ENCODE measurements at places on chromosomes 1 and 21.

- no peak for DNase-seq
Measured at GRCh38 chr1:214550013-214550856, 1.2 kb downstream of the PTPN14 start.

GRCh38 chr1:166170075-166170474 lies 3.3 kb upstream of the FAM78B start:
- DNase-seq = no peak

- no peak for DNase-seq
Measured at GRCh38 chr1:150441121-150441520, 46.1 kb upstream of the TARS2 start.

GRCh38 chr1:245201201-245201600 lies 46.4 kb downstream of the KIF26B start:
- DNase-seq = no peak

GRCh38 chr1:156709757-156710489 lies 4.5 kb upstream of the CRABP2 start:
- DNase-seq = no peak

DNA sequence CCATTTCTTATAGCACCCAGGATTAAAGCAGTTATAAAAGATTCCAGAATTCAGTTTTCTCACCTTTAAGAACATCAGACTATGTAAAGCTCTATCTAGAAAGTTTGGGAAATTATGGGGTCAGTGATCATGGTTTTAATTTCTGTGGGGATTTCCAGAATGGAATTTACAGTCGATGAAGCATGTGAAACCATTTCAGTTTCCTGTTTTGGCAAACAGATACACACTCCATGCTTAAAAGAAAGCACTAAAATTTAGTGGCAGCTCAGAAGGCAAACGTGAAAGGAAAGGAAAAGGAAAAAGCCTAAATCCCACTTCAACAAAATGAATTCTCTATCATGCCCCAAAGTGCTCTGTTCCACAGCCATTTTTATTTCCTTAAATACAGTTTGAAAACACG lies 60.4 kb downstream of the FYB2 start:
- no peak for DNase-seq

DNA sequence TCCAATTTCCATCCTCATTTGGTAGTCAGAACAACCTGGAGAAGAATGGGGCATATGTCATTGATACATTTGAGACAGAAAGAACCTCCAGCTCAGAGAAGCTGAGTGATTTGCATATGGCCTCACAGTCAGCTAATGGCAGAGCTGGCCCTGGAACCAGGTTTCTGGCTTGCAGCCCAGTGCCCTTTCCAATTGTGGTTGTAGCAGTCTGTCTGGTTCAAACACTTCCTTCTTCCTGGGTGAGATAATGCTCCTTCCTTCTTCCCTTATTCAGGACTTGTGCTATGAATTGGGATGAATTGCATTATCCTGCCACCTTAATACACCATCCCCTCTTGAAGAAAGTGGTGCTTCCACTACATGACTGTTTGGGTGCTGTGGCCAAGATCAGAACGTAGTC lies 24.2 kb downstream of the SLC5A9 start:
- DNase-seq = no peak

DNA sequence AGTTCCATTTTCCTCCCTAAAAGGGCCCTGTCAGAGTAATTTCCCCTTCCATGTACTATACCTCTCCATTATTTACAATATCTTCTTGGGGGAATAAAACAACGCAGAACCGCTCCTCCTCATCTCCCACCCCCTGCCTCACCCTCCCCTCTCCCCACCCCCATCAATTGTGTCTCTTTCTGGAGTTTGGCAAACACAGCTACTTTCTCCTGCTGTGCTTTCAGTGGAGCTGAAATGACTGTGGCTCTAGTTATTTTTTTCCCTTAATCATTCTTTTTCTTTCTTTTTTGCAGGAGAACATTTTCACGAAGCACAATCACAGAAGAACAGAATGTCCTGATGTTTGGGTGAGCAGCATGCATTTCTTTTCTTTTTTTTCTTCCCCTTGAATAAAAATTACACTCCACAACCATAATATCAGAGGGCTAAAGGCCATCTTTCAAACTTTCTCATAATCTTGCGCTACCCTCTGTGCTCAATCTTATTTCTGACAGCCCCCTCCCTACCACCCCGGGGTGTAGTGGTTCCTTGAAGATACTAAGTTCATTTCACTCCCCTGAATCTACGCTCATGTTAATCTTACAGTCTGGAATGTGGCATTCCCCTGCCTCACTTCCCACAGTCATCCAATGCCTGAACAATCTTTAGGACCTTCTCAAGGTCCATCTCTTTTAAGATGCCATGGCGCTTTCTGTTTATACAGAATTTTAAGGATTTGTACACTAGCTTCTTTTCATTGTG lies 8.8 kb upstream of the PLXNA2 start:
- no peak for DNase-seq

DNA sequence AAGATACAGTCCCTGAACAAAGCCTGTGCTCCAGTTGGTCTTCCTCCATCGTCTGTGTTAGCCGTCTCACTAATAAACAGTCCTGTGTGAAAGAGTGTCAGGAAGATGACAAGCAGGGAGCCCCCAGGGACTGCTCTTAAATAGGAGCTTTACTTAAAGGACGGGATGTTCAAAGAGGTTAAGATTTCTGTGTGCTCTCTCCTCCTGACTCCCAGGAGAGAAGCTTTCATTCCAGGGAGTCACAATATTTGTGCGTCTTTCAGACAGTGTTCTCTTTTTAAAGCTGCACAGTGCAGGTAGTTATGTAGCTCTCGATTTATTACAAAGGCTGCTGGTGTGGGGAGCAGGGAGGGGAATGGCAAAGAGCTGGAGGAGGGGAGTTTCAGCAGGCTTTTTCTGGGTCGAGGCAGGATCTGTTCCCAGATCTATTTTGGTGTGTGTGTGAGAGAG lies 43.5 kb downstream of the STYXL2 start:
- no peak for DNase-seq

- DNase-seq = no peak
Measured at GRCh38 chr1:30688920-30689794, 34.2 kb downstream of the MATN1 start.
